NCI-H1105 treated with DMSO at 0.1 percent for 48 hours (cell line): ENCODE measurements at places on chromosomes 7 and 10.

GRCh38 chr7:129266181-129266580 lies 41.4 kb downstream of the AHCYL2 start:
- no peak for DNase-seq

- no peak for DNase-seq
These were observed 55.0 kb downstream of the CCNY start for GRCh38 chr10:35391153-35391953.

DNA sequence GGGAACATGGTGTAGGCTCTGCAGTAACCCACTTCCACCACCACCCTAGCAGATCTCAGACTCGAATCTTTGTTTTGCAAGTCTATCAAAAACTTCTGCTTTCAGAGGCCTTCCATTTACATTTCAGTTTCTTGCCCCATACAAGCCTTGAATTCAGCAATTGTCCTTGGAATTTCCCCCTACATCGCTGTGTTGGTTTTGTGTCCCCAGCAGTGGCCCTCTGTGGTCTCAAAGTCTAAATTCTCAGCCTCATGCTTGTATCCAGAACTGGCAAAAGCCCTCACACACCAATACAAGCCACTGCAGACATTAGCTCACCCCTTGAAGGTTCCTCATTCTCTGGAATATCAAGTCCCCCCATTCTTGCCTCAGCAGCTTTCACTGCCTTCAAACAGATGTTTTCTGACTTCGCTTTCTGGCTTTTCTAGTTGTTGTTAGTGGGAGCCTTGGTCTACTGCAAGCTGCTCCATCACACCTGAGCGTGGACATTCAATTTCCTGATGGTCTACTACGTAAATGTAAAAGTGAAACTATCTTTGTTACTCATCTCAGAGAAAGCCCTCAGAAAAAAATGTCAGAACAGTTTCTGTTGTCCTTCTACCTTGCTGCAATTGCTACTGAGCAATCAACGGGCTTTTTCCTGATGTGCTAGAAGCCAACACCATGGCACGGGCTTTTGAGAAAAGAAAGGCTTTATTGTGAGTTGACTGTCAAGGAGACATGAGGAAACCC lies 1.8 kb upstream of the NUB1 start:
- no peak for DNase-seq

GRCh38 chr10:130111852-130112180 lies 1.2 kb upstream of the C10orf143 start:
- DNase-seq, result no peak

DNA sequence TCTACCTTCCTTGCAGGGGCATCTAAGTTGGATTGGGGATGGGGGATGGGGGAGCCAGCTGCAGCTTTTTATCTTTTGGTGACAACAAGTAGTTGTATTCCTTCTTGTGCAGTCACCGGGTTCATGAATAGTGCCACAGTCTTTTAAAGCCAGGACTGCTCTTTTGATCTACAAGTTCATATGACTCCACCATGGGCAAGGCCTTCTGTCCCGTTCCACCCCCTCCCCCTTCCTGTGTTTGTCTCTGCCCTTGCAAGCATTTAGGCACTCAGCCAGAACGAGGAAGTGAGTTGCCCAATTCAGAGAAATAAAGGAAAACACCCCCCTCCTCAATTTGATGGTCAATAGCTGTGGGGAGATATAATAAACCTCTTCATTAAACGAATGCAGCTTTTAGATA lies 44.8 kb upstream of the EGR2 start:
- DNase-seq, result peak; percentile 6

GRCh38 chr7:92992932-92993331 lies 124.8 kb downstream of the SAMD9 start:
- no peak for DNase-seq

DNA sequence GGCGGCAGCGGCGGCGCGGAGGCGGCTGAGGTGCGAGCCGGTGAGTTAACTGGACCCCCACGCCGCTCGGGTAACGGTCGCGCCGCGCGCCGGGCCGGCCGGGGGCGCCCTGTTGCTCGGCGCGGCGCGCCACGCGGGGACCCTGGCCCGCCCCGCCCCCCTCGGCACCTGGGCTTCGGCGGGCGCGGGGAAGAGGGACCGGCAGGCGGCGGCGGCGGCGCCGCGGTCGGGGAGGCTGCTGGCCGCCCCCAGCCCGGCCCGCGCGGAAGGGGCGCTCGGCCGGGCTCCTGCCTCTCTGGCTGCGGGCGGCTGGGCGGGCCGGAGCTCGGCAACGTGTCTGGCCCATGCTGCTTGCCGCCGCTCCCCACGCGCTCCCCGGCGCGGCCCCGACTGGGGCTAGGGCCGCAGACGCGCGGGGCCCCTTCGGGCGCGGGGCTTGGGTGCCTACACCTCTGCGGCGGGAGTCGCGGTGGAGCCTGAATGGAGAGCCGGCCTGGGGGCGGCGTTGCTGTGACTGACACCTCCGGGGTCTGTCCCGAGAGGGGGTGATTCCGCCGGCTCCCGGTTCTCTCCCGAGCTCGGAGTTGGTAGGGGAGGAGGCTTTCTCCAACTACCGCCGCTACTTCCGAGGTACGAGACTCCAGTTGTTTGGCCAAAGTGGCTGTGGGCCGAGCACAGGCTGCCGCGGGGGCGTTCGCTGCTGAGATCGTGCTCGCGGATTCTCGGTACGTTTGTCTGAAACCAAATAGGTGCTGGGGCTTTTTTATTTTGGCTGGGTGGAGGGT lies 494 bp downstream of the PALS2 start:
- DNase-seq, result peak; percentile 32

- DNase-seq, result no peak
These were observed 342.0 kb upstream of the PODXL start for GRCh38 chr7:131898418-131898817.

- no peak for DNase-seq
These were observed 7.4 kb upstream of the TRPV6 start for GRCh38 chr7:142892951-142893350.

DNA sequence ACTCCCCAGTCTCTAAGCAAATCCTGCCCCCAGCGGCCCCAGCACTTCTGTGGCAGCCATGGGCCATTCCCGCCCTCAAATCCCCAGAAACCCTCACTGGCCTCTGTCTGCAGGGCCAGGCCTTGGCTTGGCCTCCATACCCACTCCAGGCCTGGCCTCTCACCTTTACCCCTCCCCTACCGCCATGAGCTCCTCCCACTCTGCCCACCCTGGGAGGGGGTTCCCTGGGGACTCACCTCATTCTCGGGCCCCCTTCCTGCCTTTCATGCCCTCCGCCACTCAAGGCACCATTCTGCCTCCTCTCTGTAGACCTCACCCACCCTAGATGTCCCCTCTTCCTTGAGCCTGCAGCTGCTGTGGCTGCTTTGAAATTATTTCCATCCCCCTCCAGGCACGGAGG lies 41.0 kb downstream of the PRF1 start:
- DNase-seq, result no peak

DNA sequence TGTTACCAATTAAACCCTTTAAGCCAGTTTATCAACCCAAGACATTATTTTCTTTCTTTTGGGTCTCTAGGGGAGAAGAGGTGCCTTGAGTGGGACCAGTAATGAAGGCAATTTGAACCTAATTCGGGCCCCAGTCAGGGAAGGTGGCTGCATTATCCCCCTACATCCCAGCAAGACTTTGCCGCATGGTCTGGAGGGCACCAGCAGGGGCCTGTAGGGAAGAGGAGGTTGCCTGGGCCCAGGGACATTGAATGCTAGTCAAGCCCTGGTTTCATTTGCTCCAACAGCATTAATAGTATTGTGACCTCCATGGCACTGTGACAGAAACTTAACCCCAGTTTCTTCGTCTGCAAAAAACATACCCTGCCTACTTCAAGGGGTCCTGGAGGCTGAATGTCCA lies 108.8 kb downstream of the CUX1 start:
- no peak for DNase-seq

DNA sequence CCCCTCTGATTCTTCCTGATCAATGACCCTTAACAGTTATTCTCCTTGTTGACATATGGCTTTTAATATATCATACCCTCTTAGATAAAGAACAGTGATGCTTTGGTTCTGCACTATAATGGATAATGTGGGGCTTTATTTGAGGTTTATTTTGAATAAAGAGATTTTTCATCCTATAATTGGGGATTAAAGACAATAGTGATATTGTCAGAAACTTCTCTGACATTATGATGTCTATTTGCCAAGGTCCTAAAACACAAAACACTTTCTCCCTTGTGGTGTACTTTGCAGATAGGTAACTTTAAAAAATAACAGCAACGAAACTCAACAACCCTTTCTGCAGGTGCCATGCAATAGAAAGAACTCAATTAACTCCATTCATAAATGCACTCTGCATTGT lies 243.6 kb upstream of the RHOBTB1 start:
- no peak for DNase-seq

GRCh38 chr10:73248259-73248724 lies 1.2 kb upstream of the DNAJC9 start:
- no peak for DNase-seq

DNA sequence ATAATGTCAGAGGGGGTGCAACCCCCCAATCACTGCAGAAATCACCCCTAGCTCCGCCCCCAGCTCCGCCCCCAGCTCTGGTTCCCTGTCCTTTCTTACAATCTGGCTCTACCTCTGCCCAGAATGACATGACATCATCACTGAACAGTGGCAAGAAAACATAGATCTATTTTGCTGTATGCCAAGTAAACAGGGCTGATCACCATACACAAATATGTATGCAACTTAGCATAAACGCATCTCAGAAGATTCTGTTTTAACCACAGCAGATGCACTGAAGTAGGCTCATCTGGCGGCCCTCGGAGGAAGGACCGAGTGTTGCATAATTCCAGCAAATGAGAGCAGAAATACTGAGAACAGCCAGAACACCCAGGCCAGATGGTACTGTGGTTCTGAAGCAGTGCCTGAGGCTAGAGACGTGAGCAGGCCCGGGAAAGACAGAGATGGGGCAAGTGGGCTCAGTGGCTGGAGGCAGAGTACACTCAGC lies 293.3 kb upstream of the KLF14 start:
- DNase-seq, result no peak

- DNase-seq, result no peak
These were observed 395.9 kb downstream of the SORCS3 start for GRCh38 chr10:105037022-105037421.

DNA sequence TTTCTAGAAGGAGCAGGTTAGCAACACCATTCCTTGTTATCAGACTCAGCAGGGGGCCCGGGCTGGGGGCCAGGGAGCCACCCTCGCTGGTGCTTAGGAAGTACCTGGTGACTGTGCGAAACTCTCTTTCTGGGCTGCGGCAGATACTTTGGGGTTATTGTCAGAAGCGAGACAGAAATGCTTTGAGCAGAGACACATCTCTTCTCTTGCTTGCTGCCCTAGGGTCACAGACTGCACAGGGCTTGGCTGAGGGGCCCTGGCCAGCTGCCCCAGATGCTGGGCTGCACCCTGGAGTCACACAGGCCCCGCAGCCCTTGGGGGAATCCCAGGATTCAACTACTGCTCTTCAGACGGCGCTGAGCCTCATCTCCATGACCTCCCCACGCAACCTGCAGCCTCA lies 91.9 kb downstream of the WDFY4 start:
- DNase-seq, result no peak

GRCh38 chr10:103600956-103601569 lies 107.6 kb downstream of the NEURL1 start:
- no peak for DNase-seq

GRCh38 chr10:120394446-120394845 lies 62.6 kb upstream of the PLPP4 start:
- no peak for DNase-seq

- DNase-seq, result no peak
These were observed 733.9 kb upstream of the SORCS1 start for GRCh38 chr10:107898392-107898791.

DNA sequence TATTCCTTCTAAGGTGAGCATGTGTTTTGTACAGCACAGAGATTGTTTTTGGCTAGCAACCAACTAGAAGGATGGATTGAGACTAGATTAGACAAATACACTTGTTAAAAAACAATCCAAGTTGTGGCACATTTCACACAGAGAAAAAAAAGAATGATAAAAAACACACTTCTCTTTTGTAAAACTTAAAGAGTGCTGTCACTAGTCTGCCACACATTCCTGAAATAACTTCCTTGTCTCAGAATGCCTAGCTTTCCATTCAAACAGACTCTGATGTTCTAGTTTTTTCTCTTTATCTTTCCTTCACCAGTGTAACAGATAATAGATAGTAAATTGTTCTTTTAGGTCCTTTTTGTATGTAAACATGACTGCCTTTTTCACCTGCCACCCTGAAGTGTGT lies 11.4 kb downstream of the DLD start:
- no peak for DNase-seq

- DNase-seq, result no peak
These were observed 25.8 kb downstream of the ZNF800 start for GRCh38 chr7:127366680-127367079.

GRCh38 chr10:43793704-43794103 lies 145.0 kb upstream of the ZNF32 start:
- no peak for DNase-seq
